ENCODE measurements at places on chromosomes 1 and 21. TPM values are rescaled to one million over a fixed set of nuclear protein-coding genes. Genes with fewer than 3 reads are reported as not detected.

TOR3A gene
- total RNA-seq, result 7.7 TPM

CDA gene
- not detected for total RNA-seq

LCE2A gene
- not detected for total RNA-seq

CDK18 gene
- total RNA-seq, result 11.6 TPM

SH3BGRL3 gene
- 12.5 TPM for total RNA-seq

CD48 gene
- total RNA-seq, result 12.5 TPM

CFHR2 gene
- total RNA-seq, result 4.3 TPM

FLG gene
- total RNA-seq, result 1.7 TPM

TRIM67 gene
- total RNA-seq, result 1.2 TPM

OR2L2 gene
- total RNA-seq, result 8.9 TPM

DIPK1A gene
- total RNA-seq, result 9.6 TPM

KRTAP20-1 gene
- 28.4 TPM for total RNA-seq

COL16A1 gene
- 570 TPM for total RNA-seq

CATSPERE gene
- total RNA-seq, result 6.0 TPM

CRYBG2 gene
- total RNA-seq, result 7.0 TPM

TMPRSS15 gene
- 2.6 TPM for total RNA-seq

CLCA4 gene
- total RNA-seq, result 2.9 TPM

PM20D1 gene
- total RNA-seq, result 1.4 TPM

HDGF gene
- total RNA-seq, result 69.8 TPM

STIL gene
- 3.6 TPM for total RNA-seq

SPATC1L gene
- total RNA-seq, result 3.4 TPM

SRSF4 gene
- 56.8 TPM for total RNA-seq

FLG2 gene
- 2.4 TPM for total RNA-seq

HFM1 gene
- 1.7 TPM for total RNA-seq

GIPC2 gene
- total RNA-seq, result 9.4 TPM

NCAM2 gene
- 11.1 TPM for total RNA-seq

SEMA6C gene
- 4.8 TPM for total RNA-seq

FCRL4 gene
- 5.8 TPM for total RNA-seq

VAMP3 gene
- 53.7 TPM for total RNA-seq

CNR2 gene
- total RNA-seq, result under 0.01 TPM

NOS1AP gene
- total RNA-seq, result 2.9 TPM

B3GALT2 gene
- total RNA-seq, result 11.1 TPM

KIF1B gene
- 40.4 TPM for total RNA-seq

TRAF3IP3 gene
- total RNA-seq, result 6.7 TPM

MROH9 gene
- total RNA-seq, result not detected

KIAA0319L gene
- 76.1 TPM for total RNA-seq

TRPM2 gene
- 2.9 TPM for total RNA-seq

NEXN gene
- 76.1 TPM for total RNA-seq

JAM2 gene
- 35.9 TPM for total RNA-seq

OR2T1 gene
- total RNA-seq, result 1.4 TPM

SPATA17 gene
- 20.9 TPM for total RNA-seq

VCAM1 gene
- total RNA-seq, result 37.6 TPM

WNT3A gene
- total RNA-seq, result not detected

HCN3 gene
- 5.1 TPM for total RNA-seq

TMOD4 gene
- total RNA-seq, result not detected

DDI2 gene
- 16.1 TPM for total RNA-seq

All from umbilical cord (tissue), 2 donors.